Transverse colon (tissue), 4 donors: ENCODE measurements at places on chromosomes 11 and 22. TPM values are rescaled to one million over a fixed set of nuclear protein-coding genes. Genes with fewer than 3 reads are reported as not detected.

Gene KDM4D
- 0.27 TPM for total RNA-seq

Gene RIMBP3C
- not detected for total RNA-seq

Gene SLC22A9
- not detected for total RNA-seq

Gene MMP27
- not detected for total RNA-seq

Gene TRPC6
- 15.9 TPM for total RNA-seq

Gene TSPAN32
- total RNA-seq, result not detected

Gene FOSL1
- total RNA-seq, result not detected

Gene SCN4B
- not detected for total RNA-seq

Gene SPON1
- 54.2 TPM for total RNA-seq

Gene MS4A8
- 141 TPM for total RNA-seq

Gene OR56A1
- not detected for total RNA-seq

Gene HIRA
- 18.3 TPM for total RNA-seq

Gene HIC2
- 10.1 TPM for total RNA-seq

Gene CCDC157
- 3.1 TPM for total RNA-seq

Gene GRAMD4
- 981 TPM for total RNA-seq

Gene SLC25A45
- 5.6 TPM for total RNA-seq

Gene TMEM191C
- 5.6 TPM for total RNA-seq

Gene RIMBP3B
- 0.16 TPM for total RNA-seq

Gene OR5B17
- total RNA-seq, result not detected

Gene OVCH2
- total RNA-seq, result not detected

Gene GTSE1
- total RNA-seq, result 1.00 TPM

Gene OR2AG1
- total RNA-seq, result not detected

Gene CEP126
- total RNA-seq, result 6.4 TPM

- DNase-seq, result no peak
Observed at GRCh38 chr11:38718659-38719058, 2120.6 kb upstream of the RAG2 start.

DNA sequence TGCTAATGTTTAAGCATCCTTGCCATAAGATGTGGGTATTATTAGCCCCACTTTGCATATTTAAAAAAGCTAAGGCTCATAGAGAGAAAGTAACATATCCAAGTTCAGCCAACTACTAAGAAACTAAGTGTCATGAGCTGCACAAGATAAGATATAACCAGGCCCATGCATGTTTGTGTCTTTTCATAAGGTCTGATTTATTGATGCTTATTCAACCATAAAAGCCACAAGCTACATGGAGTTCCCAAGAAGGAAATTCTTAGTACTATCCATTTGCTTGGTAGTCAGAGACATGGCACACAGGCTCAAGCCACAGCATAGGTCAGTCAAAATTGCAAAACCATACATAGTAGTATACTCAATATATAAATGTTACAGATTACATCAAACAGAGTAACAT lies 488.5 kb downstream of the SOX6 start:
- DNase-seq, result no peak

DNA sequence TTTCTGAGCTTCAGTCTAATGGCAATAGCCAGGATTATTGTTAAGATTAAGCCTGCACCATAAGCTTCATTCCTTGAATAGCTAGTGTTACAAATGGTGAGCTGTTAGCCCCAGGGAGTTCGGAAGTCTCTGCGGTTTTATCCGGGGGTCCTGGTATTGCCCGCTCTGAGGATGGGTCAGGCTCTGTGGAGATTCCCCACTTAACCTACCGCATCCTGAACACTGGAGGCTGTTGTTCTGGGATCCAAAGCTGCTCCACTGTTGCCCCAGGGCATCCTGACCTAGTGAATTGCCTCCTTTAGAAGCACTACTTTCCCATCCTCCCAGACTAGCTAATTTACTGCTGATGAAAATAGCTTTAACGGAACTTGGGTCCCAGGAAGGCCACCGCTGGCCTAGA lies 14.5 kb upstream of the PEX26 start:
- DNase-seq, result no peak

GRCh38 chr11:46100670-46101069 lies 20.6 kb downstream of the PHF21A start:
- DNase-seq, result no peak

DNA sequence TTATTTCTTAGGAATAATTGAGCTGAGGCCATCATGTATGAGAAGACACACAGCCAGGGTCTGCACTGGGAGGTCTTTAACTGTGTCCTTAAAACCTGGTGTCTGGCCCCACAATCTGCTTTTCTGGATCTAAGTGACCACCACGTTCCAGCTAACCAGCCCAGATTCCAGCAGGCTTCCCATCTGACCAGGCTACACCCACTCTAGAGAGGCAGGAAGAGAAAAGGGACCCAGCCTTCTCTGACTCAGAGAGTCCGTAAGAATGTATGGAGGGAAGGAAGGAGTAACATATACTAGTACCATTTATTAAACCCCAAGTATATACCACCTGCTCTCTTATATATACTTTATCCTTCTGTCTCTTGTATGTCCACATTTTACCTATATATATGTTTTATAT lies 80.1 kb downstream of the LDLRAD3 start:
- no peak for DNase-seq

- no peak for DNase-seq
Observed at GRCh38 chr11:65809496-65809895, 22.6 kb downstream of the OVOL1 start.

DNA sequence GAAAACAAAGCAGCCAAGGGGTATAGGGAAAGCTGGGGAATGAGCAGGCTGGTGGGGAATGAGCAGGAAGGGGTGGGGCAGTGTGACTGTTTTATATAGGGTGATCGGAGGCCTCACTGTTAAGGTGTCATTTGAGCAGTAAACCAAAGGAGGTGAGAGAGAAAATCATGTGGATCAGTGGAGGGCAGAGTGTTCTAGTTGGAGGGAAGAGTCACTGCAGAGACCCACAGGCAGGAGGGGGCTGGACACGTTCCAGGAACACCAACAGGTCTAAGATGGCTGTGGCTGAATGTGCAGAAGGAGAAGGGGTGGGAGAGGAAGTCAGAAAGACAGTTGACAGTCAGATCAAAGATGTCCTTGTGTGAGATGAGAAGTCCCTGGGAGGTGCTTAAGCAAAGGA lies 103.8 kb downstream of the ENTHD1 start:
- DNase-seq, result peak; percentile 66

GRCh38 chr11:128490092-128490491 lies 97.3 kb downstream of the ETS1 start:
- DNase-seq, result no peak

DNA sequence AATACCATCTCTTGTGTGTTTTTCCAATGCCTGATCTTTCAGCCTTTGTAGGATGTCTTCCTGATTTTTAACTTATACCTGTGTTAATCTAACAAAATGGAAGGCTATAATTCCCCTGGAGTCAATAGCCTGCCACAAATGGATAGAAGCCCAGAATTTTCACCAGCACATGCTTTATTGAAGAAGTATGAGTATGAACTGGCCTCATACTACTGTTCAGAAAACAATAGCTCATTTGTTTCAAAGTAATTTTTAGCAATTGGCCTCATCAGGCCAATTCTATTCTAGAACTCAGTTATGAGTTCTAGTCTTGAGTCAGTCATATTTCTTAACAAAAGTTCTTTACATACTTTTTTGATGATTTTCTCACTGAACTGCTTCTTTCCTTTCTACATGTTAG lies 40.6 kb upstream of the SLC37A2 start:
- DNase-seq, result no peak

GRCh38 chr11:61129639-61130523 lies 27.6 kb downstream of the CD5 start:
- DNase-seq, result peak; percentile 92

- no peak for DNase-seq
Observed at GRCh38 chr11:29962243-29962642, 54.6 kb downstream of the KCNA4 start.

DNA sequence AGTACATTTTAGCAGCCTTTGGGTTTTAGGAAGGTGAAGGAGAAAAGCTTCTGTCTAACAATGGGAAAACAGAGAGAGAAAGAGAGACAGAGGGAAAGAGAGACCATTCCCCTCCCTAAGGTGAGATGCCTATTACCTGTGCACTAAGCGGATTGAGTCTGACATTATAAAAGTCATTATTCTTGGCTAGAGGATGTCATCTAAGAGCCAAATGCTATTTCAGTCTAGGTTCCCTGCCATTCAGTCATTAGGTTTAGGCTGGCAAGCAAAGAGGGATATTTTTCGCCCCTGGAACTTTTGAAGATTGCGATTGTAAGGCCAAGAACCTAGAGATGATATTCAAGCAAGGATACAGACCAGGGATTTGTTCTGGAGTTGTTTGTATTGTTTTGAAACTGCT lies 7.2 kb downstream of the BLID start:
- DNase-seq, result no peak

DNA sequence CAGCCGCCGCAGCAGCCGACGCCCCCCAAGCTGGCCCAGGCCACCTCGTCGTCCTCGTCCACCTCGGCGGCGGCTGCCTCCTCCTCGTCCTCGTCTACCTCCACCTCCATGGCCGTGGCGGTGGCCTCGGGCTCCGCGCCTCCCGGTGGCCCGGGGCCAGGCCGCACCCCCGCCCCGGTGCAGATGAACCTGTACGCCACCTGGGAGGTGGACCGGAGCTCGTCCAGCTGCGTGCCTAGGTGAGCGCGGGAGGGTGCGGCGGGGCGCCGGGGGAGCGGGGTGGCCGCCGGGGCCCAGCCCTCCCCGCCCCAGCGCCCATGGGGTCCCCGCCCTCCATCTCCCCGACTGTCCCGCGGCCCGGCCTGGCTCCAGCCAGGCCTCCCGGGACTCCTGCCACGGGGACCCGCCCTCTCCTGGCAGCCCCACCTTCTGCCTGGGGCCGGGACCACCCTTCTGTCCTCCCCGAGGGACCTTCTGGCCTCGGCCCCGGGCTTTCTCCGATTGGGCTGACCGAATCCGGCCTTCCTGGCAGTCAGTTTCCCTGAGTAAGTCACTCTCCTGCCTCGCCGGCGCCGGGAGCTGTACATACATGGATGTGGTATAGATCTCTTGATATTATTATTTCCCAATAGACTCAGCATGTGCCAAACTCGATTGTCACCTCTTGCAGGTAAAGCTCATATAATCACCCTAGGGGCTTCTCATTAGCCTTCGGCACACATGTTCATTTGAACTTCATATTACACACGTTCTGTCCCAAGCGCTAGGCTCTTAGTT lies 720 bp downstream of the PACS1 start:
- peak; percentile 43 for DNase-seq

- DNase-seq, result no peak
Observed at GRCh38 chr11:28760676-28761390, 652.6 kb downstream of the METTL15 start.

- no peak for DNase-seq
Observed at GRCh38 chr22:46948411-46949144, 186.1 kb downstream of the TBC1D22A start.

- DNase-seq, result no peak
Observed at GRCh38 chr11:120666121-120666639, 154.6 kb downstream of the GRIK4 start.

DNA sequence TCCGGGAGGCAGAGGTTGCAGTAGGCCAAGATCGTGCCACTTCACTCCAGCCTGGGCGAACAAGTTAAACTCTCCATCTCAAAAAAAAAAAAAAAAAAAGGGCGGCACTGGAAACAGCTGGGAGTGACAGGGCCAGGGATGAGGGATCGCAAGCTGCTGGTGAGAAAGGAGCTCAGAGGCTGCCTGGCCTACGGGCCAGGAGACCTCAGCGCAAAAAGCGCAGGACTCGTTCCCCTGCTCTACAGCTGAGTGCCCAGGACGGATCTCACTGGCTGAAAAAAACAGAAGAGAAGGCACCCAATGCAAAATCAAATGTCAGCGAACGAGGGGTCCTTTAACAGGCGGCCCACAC lies 650 bp upstream of the NUP50 start:
- peak; percentile 26 for DNase-seq

GRCh38 chr11:9923280-9923679 lies 259.4 kb downstream of the SWAP70 start:
- DNase-seq, result no peak

GRCh38 chr11:128288368-128288767 lies 299.0 kb downstream of the ETS1 start:
- DNase-seq, result no peak

- no peak for DNase-seq
Observed at GRCh38 chr11:64865286-64866172, 12.9 kb downstream of the EHD1 start.

DNA sequence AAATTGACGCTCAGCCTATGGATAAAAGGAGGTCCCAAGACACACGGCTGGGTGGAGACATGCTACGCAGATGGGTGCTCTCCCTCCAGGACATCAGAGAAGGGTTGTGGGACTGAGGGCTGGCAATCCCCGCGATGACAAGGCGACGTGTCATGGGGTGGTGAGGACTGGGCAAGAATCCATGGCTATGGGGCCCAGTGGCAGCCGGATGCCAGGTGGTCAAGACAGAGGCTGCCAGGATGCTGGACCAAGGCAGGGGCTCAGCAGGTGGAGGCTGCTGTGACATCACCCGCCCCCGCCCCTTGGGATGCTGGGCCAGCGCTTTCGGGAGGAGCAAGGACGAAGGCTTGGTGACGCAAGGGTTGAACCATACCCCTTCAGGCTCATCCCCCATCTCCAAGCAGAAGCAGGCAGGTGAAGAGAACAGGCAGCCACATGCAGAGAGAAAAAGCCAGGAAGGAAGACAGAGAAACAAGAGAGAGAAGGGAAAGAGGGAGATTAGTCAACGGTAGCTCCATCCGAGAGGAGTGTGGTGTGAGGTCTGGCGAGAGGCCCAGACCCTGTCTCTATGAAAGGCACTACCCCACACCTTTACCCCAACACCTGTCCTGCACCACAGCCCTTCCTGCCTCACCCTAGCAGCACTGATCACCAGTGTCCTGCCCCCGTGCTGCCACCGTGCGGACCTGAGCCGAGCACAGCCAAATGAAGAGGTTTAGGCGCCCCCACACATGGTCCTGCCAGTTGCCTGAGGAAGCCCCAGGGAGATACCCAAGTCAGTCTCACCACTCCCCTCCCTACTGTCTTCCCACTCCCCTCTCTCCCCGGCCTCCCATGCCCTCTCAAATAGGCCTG lies 24.1 kb upstream of the RASL10A start:
- DNase-seq, result no peak

- DNase-seq, result no peak
Observed at GRCh38 chr11:69192301-69192721, 36.6 kb downstream of the SMIM38 start.

DNA sequence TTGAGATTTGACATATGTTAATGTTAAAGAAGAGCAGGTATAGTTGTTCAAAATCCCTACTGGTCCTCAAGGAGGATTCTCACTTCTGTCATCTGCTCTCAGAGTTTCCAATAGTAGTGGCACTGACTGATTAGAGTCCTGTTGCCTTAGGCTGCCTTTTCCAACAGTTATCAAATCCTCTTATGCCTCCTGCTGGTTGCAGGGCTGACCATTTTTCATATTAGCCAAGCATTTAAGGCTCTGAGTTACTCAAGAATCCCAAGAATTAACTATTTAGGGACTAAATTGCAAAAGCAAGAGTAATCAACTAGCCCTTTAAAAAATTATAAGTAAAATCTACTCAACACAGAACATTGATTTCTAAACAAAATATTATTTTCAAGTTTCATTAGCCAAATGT lies 212.0 kb upstream of the CHORDC1 start:
- DNase-seq, result no peak

GRCh38 chr11:13308704-13309103 lies 31.1 kb downstream of the BMAL1 start:
- no peak for DNase-seq

GRCh38 chr11:26651916-26652315 lies 69.9 kb downstream of the SLC5A12 start:
- DNase-seq, result no peak

GRCh38 chr22:46111645-46112306 lies 38.5 kb upstream of the PPARA start:
- no peak for DNase-seq
